ENCODE measurements at places on chromosomes 5 and 9. TPM values are rescaled to one million over a fixed set of nuclear protein-coding genes. Genes with fewer than 3 reads are reported as not detected.

Gene SLC45A2
- total RNA-seq = 1.2 TPM

Gene CDKN2B-AS1
- 134 TPM for total RNA-seq

Gene ZNG1A
- total RNA-seq = 25.2 TPM

Gene SPATA31A3
- not detected for total RNA-seq

DNA sequence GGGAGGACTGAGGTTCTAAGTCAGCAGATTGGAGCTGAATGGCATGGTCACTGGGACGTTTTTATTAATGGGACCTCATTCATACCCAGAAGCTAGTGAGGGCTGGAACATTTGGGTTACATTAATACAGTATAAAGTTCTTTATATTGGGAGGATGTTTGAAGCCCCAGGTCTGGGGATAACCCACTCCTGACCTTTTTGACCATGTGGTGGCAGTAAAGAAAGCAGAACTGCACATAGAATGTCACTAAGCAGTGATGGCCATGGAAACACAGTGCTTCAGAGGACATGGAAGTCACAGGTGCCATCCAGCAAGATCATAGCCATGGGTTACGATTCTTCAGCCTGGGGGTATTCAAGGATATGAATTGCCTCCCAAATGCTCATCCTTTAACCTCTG, 176.0 kb downstream of the ATP10B start:
- DNase-seq = no peak

- DNase-seq = no peak
Measured at GRCh38 chr5:59597690-59598546, 295.6 kb downstream of the PDE4D start.

GRCh38 chr9:70883056-70883455, 238.4 kb downstream of the TRPM3 start:
- DNase-seq = no peak

DNA sequence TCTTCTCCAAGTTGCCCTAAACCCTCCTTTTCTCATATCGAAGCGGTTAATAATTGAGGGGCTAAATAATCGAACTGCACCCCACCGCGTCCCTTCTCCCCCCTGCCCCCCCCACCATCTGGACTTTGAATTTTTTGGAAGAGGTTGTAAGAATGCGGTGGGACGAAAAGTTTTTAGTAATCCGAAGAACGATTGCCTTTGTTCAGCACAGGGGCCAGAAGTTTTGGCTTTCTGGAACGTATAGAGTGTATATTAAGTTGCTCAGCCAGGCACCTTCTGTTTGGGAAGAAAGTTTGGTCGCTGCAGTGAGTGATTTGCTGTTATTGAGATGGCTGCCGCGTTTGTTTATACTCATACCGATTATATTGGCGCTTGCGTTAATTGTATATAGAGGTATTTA, 518 bp downstream of the ERBIN start:
- DNase-seq = no peak

DNA sequence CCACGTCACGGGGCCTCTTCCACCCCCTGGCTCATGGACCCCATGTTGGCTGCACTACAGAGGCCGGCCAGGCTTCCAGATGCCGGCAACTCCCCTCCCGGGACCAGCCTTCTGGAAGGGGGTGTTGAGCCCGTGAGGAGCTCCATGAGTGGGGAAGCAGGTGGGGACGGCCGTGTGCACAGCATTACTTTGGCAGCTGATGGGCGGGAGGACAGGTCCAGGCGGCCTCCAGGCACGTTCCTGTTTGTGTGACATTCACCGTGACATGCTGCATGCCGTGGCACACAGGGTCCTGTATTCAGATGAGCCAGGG, 29.1 kb upstream of the ABO start:
- no peak for DNase-seq

DNA sequence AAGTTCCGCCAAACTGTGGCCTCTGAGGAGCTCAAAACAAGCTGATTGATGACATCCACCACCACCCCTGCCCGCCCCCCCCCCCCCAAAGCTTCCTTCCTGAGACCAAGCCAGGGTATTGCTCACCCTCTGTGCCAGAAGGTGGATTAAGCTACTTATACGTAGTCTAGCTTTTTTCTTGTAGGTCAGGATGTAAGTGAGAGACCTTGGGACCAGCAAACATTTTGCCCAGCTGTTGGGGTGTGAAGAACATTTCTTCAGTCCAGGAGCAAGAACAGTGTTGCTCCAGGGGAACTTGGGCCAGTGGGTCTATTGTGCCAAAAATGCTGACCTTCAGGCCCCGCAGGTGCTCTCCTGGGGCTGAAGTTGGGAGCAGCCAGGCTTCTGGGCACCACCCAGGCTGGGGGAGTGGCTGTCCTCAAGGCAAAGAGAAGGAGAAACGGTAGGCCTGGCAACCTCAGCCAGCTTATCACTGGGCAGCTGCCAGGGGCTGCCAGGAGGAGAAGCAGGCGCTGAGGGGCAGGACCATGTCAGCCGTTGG, 18.0 kb downstream of the NEURL1B start:
- DNase-seq = peak; percentile 80

GRCh38 chr9:27787891-27788290, 214.6 kb upstream of the C9orf72 start:
- DNase-seq = peak; percentile 8

- DNase-seq = peak; percentile 73
Measured at GRCh38 chr9:93094658-93095204, 1.3 kb upstream of the CARD19 start.

- no peak for DNase-seq
Measured at GRCh38 chr5:172691886-172692285, 50.8 kb downstream of the NEURL1B start.

GRCh38 chr9:114216081-114216480, 60.7 kb downstream of the COL27A1 start:
- DNase-seq = no peak

DNA sequence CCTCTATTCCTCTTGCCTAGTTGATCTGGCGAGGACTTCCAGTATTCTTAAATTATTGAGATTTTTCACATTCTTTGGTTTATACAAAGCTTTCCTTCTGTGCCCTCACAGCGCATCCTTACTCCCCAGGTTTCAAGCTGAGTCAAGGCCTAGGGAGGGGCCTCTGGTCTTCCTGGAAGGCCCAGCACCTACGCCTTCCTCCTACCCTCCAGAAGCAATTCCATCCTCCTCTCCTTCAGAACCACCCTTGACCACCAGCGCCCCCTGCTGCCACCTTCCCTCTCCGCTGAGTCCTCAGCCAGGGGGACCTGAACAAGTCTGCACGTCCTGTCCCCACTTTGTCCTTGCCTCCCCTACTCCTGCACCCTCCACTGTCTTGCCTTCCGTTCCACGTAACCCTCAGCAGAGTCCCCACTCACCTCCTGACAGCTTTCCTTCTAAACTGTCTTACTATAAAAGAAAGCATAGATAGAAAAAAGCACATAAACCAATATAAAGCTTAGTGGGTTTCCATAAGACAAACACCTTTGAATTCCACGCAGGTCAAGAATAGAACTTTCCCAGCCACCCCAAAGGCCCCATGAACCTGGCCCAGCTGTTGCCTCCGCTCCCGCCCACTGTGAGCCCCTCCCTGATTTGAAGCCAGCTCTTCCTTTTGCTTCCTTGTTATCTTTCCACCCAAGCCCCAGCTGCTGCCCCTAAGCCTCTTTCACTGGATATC, 63.0 kb upstream of the CTSL start:
- DNase-seq = peak; percentile 73

- peak; percentile 80 for DNase-seq
Measured at GRCh38 chr9:15306068-15306756, 804 bp downstream of the TTC39B start.

DNA sequence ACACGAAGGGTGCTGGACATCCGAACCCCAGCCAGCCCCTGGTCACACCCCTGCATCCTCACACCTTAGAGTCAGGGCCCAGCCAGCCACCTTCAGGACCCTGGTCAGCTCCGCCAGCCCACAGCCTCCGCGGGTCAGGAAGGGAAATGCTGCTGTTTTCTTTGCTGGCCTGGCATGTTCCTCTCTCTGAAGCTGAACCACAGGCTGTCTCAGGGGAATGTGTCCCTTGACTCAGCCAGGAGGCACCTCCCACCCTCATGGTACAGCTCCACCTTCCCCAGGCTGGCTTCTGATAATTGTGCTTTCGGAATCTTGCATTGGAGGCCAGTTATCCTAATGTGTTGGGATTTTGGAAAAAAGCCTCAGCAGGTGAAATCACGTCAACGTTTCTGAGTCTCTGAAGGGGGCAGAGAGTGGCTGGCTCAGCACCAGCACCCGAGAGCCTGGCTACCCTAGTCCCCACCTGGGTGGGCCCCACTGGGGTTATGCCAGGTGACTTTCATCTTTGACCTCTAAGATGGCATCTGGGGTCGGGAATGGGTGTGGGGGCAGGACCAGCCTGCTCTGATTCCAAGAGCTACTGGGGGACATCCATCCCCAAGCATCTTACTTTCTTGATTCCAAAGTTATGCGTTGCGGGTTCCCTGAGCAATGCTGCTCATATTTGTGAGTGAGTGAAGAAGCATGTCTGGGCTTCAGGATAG, 9.8 kb upstream of the OLFM1 start:
- DNase-seq = peak; percentile 8
